H1 (cell line): ENCODE measurements at places on chromosomes 11 and 22.

DNA sequence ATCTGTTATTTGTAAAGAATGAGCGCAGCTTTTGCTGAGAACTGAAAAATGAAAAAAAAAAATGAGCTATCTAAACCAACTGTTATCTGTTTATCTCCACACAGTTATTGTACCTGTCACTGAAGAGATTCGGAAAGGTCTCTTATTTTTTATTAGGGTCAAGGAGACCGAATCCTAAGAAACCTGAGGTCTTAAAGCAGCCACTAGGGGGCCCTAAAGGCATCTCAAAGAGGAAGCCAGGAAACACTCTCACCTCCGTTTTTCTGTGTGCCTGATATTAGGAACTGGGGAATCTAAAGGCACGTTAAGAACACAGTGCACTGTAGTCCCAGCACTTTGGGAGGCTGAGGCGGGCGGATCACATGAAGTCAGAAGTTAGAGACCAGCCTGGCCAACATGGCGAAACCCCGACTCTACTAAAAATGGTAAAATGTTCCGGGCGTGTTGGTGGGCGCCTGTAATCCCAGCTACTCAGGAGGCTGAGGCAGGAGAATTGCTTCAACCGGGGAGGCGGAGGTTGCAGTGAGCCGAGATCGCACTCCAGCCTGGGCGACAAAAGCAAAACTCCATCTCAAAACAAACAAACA is 3.5 kb upstream of the LARGE1 start:
- DNase-seq, result peak; percentile 76

GRCh38 chr22:19782533-19782932 is 22.0 kb downstream of the TBX1 start:
- DNase-seq, result no peak

GRCh38 chr22:21796231-21796630 is 60.6 kb upstream of the YPEL1 start:
- no peak for DNase-seq

DNA sequence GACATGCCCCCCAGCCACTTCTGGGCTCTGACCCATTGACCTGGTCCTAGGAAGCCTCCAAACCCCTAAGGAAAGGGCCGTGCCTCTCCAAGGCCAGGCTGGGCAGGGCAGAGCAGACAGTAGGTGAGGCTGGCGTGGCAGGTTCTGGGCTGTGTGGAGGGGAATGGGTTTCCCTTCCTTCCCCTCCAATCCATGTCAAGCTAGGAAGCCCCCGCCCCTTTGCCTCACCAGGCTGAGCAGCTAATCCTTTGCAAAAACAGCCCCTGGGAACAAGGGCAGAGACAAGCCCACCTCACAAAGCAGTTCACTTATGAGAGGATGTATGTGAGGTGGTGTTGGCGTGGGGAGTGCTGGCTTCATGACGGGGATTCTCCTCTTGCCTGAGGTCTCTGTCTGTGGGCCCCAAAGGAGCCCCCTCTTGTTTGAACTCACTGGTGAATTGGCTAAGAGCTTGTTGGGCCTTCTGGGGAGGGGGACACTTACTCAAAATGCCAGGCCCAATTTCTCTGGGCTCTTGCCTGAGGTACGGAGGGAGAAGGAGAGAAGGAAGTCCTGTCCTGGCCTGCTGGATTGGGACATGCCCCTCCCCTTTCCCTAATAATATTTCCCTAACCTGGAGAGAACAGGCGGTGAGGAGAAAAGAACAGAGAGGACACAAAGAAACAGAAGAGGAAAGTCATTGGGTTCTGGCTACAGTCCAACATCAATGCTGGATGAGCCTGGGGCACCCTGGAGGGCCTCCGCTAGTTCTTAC is 1.6 kb upstream of the TRIM29 start:
- DNase-seq, result no peak

DNA sequence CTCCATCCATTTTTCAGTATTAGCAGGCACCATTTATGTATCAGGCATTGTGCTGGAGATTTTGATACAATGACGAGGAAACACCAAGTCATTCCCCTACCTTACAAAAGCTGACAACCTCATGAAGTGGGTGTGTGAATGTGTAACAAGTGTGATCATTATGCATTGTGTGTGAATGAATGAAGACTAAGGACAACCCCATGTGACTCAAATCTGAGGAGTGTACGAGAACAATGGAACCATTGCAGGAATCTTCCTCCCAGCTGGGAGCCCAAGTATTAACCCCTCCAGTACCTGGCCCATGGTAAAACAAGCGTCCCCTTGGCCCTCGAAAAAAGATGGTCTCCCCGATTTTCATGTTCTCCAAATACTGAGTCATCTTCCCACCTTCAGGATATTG is 4.4 kb downstream of the CYB5R2 start:
- no peak for DNase-seq

DNA sequence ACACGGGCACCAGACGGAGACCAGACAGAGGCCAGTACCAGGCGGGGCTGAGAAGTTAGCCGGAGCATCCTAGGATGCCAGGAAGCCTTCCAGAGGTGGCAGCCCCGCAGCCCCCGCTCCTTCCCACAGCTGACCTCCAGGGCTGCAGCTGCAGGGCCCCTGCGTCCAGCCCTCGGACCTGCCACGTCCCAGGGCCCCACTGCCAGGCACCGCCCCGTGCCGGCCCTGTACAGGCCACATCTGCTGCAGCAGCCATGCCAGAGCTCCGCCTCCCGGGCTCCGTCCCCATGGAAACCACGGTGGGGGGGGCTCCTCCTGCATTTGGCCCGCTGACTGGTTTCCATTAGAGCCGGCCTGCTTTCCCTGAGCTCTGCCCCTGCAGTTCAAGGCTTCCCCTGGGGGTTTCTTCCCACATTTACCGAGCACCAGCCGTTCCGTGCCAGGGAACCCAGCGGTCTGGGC is 62.5 kb upstream of the PPARA start:
- no peak for DNase-seq

DNA sequence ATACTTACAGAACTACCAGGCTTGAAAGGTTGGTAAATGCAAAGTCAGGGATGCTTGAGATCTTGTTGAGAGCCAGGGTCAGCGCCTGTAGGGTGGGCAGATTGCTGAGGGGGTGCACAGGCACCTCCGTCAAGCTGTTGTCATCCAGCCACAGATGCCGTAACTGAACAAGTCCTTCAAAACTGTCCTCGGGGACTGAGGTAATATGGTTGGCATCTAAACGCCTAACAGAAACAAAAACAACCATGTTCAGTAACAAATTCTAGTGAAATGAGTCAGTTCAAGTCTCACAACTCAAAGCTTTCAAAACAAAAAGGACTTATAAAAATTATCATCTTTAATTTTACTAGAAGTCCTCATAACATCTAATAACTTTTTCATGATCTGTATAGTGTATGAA is 22.2 kb upstream of the CCDC34 start:
- DNase-seq, result no peak

GRCh38 chr22:49894322-49895054 is 23.8 kb downstream of the ALG12 start:
- DNase-seq, result no peak

DNA sequence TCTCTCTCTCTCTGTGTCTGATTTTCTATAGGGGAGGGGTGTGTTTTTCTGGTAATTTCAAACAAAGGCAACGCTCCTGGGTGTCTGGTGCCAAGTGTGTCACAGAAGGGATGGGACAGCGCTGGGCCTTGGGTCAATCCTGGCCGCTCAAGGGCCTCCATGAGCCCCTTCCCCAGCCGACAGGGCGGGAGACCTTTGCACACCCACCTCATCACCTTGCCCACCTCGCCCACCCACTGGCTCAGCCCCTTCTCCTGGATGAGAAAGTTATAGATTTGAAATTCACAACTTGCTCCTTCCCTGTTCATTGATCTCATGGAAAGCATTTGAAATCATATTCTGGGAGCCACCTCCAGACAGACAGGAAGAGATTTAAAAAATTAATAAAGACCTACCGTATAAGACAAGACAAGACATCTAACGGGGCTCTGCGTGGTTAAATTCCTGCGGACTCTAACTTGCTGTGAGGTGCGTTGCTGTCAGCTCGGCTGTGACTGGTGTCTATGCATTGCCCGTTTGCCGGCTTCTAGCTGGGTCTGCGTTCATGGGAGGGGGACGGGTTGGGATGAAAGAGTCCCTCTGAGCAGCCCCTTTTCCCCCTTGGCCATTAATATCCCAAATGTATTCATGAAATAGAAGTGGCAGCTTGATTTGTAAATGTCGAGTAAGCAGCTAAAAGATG is 27.0 kb downstream of the MPPED1 start:
- DNase-seq, result no peak

DNA sequence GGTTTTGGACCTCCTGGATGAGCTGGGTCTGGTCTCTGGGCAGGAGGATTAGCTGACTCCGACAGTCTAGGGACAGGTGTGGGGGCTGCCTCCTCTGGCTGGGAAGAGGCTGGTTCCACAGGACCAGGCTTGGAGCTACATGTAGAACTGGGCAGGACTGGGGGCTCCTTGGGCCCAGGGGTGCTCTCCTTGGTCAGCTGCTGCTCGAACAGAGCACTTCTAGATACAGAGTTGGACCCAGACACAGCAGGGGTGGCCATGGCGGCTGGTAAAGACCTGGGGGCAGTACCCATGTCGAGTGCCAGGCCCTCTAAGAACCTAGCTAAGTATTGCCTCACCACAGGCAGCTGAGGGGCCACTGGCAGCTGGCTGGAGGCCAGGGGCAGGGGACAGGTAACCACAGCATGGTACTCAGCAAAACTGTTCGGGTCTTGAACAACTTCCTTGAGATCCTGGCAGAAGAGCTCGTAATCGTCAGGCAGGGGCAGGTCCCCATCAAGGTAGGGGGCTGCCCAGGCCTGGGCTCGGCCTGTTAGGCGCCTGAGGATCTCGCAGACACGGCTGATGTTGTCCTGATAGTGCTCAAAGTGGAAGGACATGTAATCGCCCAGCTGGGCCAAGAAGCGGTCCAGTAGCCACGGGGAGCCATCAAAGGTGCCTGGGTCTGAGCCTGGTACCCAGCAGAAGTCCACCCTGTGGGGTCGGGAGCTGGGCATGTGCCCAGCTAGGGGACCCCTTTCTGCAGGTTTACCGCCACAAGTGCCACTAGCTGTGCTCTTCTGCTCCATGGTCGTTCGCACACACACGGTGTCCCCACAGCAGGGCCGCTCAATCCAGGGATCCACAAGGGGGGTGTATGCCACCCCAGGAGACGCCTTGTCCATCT is 3.1 kb downstream of the GNB1L start:
- no peak for DNase-seq

- DNase-seq, result peak; percentile 73
These were observed 353.9 kb upstream of the DDI1 start for GRCh38 chr11:103682318-103683184.

- DNase-seq, result no peak
These were observed 77.4 kb downstream of the GGTLC2 start for GRCh38 chr22:22721681-22722354.

GRCh38 chr11:10618490-10618889 is 50.0 kb upstream of the LYVE1 start:
- DNase-seq, result no peak

GRCh38 chr11:134479206-134480135 is 67.4 kb upstream of the B3GAT1 start:
- no peak for DNase-seq

- no peak for DNase-seq
These were observed 44.2 kb downstream of the SHISAL1 start for GRCh38 chr22:44268431-44269116.

GRCh38 chr11:57485217-57485990 is 25.1 kb downstream of the RTN4RL2 start:
- DNase-seq, result no peak

DNA sequence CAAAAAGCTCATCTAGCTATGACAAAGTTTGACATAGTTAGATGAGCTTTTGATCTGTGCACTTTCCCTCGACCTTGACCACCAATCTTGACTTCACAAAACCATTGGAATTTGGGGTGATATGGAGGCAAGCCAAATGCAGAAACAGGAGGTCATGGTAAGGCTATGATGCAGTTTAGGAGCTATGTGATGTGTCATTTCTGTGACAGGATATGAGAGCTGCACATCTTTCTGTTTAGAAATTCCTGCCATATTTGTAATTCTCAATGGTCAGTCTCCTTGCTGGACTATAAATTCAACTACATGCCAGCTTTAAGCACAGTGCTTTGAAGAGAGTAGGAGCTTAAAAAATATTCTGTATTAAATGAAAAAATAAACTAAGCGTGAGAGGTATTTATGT is 12.9 kb downstream of the OR51B6 start:
- DNase-seq, result no peak
